ENCODE measurements at places on chromosomes 2 and 18.
A peak's percentile ranks its signal among the peaks of the same experiment; 100 is the strongest.

DNA sequence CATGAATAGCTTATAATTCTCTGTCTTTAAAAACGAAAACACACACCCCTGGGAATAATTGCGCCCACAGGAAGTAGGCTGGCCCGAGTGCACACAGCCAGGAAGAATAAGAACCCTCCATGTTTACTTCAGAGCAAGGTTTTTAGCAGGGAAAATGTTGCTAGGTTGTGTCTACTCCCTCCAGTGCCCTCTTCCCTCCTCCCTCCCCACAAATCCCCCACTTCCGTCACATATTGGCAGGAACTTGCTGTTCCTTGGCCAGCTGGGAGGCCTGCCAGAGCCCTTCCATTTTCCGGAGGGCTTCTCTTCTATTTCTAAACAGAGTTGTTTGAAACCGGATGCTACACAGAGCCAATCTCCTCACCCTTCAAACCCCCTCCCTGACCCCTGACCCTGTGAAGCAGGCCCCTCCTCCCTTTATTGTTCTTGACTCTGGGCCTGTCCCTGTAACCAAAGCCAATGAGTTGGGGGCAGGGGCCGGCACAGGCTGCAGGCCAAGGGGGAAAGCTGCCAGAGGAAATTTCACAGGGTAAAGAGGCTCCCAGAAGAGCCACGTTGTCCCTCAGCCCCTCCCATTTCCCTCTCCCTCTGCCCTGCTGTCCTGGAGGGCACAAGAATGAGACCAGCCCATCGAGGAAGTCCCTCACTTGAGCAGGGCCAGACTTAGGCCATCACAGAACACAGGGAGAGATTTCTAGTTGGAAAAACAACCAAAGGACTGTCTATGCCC lies 49.8 kb upstream of the LGALSL start:
- peak; percentile 83 for DNase-seq

DNA sequence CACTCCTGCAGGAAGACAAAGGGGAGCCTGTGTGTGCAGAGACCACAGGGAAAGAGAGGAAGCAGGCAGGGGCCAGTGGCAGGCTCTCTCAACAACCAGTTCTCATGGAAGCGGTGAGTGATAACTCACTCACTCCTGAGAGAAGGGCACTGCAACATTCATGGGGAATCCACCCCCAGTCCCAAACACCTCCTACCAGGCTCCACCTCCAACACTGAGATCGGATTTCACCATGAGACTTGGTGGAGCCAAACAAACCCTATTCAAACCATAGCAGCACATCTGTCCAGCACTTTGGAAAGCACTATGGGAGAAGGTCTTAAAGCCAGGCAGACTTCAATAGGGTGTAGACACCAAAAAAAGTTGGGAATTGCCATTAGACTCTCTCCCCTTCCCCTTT lies 345.7 kb upstream of the SPRED2 start:
- DNase-seq = no peak

DNA sequence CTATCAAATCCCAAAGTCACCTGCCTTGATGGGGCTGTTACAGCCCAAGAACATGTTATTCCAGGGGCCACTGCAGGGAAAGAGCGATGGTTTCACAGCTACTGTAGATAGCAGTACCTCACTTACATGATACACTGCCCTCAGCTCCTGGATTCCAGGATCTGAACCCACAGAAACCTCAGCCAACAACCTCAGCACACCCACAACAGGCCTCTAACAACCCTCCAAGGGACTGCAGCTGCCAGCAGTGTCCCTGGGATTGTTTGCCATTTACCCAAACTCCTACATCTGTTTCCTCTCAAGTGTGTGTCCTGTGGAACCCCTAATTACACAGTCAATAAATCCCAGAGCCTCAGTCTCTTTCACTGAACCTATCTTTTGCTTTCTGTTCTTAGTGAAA lies 28.2 kb downstream of the OSBPL1A start:
- no peak for DNase-seq

DNA sequence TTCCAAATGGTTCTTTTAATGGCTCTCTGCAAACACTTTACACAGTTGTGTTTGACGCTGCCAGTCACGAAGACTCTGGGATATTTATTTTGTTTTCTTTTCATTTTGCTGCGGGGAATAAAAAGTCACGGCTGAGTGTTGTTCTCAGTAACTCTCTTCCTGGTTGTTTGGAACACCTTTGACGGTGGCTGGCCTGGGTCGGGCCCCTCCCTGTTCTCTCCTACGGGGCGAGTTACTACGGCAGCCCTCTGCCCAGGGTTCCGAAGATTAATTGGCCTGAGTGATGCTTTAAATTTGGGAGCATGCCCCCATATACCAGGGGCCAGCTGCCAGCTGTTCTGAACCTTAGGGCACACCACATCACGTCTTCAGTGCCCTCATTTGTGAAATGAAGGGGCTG lies 84.7 kb downstream of the GATA6 start:
- DNase-seq = no peak

DNA sequence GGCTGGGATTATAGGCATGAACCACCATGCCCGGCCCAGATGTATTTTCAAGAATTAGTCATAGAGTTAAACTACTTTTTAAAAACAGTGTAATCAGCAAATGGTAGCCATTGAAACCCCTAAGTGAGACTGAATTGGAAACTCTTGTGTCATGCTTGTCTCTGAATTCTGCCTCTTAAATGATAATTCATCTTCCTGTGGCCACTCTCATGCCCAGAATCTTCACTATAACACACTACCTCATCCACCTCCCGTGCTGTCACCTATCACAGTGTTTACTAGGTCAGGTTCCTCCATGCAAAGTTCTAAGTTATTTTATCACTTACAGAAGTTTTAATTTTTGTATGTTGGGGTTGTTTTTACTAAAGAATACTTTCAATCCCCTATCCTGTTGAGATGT lies 197.5 kb downstream of the PHLPP1 start:
- DNase-seq = no peak

DNA sequence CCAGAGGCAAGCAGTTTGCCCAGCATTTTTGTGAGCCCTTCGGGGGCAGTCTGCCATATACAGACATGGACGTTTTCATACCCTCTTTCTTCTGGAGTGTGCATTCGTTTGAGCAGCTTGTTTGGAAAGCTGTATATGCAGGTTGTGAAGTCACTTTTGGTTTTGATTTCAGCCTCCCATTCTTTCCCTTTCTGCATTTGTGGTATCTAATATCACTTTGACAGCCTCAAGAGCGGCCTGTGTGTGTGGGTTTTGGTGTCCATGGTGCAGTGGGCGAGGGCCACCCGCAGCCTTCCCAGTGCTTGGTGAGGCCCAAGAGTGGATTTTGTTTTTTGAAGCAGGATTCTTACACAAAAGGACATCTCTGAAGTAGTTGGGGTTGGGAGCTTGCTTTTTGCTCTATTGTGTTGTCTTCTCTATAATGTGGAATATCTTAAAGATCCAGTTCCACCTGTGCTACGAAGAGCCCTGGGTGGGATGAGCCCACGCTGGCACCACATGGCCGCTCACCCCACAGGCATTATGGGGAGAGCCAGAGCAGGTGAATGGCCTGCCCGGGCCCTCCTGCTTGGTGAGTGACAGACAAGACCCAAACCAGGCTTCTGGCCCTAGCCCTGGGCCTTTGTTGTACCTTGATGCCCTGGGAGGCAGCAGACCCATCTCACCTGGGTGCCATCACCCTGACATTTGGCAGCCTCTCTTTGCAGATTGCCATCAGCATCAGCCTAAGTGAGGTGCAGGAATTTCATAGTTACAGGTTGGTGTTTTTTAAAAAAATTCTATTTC lies 29.5 kb downstream of the INPP4A start:
- DNase-seq = no peak

DNA sequence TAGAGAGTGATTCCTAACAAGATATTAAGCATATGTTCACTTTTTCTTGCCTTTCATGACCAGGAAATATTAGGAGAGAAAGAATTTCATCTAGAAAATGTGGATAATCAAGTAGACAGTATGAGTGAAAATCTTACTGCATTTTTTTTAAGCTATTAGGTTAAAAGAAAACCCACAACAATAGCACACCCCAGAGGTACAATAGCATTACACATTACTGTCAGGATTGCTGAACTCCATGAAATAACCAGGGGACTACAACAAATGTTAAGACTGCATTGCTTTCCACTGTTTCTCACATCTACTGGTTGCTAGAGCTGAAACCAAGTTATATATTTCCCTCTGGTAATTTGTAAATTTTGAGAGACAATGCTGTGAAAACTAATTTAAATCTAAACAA lies 33.7 kb downstream of the KLF7 start:
- DNase-seq = no peak

DNA sequence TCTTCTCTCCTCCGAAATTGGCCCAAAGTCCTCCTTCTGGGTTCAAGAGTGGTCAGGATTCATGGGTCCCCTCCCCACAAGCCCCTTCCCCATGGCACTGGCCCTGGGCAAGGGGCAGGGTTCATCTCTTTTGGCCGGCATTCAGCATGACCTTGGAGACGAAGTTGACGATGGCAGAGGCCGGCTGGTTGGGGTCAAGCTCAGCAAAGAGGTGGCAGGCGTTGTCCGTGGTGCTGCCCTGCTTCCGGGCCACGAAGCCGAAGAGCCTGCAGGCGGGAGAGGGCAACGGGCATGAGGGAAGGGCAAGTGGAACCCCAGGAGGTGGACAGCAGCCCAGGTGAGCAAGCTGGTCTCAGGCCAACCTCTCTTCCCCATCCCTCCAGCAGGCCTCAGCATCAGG lies 198.5 kb downstream of the TNS1 start:
- no peak for DNase-seq
